Mucosa of gallbladder (tissue), 1 donor: ENCODE measurements at places on chromosomes 6 and 20. TPM values are rescaled to one million over a fixed set of nuclear protein-coding genes. Genes with fewer than 3 reads are reported as not detected.

The FAM209B gene
- total RNA-seq, result 0.32 TPM

The ANKRD66 gene
- not detected for total RNA-seq

The LAMP5 gene
- 0.66 TPM for total RNA-seq

The PHACTR3 gene
- 6.9 TPM for total RNA-seq

The BPIFA1 gene
- not detected for total RNA-seq

DNA sequence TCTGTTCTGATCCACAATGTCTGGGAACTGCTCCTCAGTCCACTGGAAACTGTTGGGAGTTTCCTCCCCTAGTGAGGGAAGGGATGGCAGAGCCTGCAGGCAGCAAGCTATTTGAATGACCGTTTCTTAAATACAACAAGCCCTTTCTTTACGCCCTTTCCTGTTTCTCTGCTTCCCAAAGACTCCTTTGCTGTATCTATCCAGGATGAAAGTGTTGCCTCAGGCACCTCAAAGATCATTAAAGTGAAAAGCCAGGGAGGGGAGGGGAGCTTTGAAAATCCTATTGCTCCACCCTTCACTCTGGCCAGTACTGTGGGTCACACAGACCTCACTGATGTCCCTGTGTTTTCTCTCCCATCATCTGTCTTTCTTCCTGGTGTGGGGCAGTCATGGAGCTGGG lies 213.1 kb downstream of the RNF144B start:
- no peak for DNase-seq

DNA sequence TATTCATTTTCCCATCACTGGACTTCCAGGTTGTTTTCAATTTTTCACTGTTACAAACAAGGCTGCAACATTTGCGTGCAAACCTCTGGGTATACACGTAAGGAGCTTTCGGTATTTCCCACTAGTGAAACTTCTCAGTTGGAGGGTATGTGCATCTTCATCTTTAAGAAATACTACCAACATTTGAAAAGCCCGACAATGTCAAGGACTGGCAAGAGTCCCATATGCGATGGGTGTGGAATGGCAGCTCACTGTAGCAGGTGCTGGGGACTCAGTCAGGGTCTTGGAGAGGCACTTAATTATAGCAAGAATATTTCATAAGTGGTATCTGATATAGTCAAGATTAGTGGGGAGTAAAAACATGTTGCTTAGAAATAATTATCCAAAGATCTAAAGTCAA lies 8.9 kb upstream of the HLA-B start:
- DNase-seq, result no peak

GRCh38 chr6:135346747-135347146 lies 150.8 kb downstream of the AHI1 start:
- no peak for DNase-seq

GRCh38 chr20:61391812-61392520 lies 139.9 kb downstream of the CDH4 start:
- DNase-seq, result no peak

DNA sequence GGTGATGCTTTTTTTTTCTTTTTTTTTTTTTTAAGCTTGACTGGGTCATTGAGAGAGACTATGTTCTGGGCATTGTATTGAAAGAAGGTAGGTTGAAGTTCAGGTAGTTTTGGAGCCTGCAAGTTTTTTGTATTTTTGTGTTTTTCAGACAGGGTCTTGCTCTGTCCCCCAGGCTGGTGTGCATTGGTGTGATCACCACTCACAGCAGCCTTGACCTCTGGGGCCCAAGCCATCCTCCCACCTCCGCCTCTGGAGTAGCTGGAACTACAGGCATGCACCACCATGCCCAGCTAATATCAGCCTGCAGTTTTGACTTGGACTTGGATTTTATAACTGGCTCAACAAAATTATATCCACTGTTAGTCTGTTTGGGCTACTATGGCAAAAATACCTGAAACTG lies 31.7 kb upstream of the TFAP2A start:
- DNase-seq, result no peak

DNA sequence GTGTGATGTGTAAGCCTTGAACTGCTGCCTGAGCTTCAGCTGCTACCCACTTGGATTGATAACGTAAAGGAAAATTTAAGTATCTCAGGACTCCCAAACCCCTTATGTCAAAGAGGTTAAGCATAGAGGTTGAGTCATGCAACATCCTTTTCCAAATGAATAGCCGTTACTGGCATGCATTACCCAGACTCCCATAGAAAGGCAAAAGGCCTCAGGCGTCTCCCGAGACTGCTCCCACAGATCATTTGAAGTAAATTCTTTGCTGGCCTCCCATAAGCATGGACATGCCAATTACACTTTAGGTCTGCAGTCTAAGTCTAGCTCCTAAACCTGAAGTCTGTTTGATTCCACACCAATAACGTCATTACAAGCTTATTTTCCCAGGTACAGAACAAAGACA lies 14.7 kb downstream of the IPCEF1 start:
- no peak for DNase-seq

- DNase-seq, result no peak
Observed at GRCh38 chr20:12287575-12287974, 369.9 kb downstream of the BTBD3 start.

DNA sequence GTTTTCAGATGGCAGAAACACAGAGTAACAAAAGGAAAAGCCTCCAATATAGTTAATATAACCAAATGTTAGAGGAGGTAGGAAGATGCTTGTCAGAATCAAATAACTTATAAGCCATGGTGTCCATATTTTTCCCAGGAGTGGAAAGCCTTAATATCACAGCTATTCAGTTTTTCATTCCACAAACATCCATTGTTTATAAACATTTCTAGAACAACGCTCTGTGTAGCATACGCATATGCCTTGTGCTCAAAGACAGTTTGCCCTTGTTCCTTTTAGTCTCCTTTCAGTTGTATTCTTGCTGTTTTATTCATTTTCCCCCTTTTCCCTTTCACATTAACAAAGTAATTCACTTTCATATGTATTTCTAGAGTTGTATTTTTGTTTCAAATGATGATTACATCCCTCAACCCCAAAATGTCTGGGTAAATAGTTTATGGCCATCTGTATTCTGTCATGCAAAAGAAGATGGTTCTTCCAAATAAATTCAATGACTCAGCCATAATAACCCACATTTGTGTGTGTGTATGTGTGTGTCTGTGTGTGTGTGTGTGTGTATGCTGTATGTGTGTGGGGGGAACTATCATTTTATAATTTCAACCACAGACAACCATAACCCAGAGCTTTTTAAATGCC lies 455.7 kb upstream of the SOX4 start:
- DNase-seq, result no peak

- DNase-seq, result peak; percentile 53
Observed at GRCh38 chr6:166957087-166957804, 896 bp upstream of the RNASET2 start.

GRCh38 chr20:33345342-33345741 lies 56.0 kb downstream of the CDK5RAP1 start:
- DNase-seq, result no peak

- DNase-seq, result no peak
Observed at GRCh38 chr6:157089258-157089657, 234.1 kb downstream of the TMEM242 start.
